ENCODE measurements at places on chromosomes 4 and X. TPM values are rescaled to one million over a fixed set of nuclear protein-coding genes. Genes with fewer than 3 reads are reported as not detected.

CDS1 gene
- total RNA-seq = 37.3 TPM

MAGIX gene
- total RNA-seq = 28.8 TPM

PABPC4L gene
- not detected for total RNA-seq

CITED1 gene
- total RNA-seq = not detected

DCAF16 gene
- 23.3 TPM for total RNA-seq

GAGE13 gene
- not detected for total RNA-seq

LGI2 gene
- 0.32 TPM for total RNA-seq

RAPGEF2 gene
- total RNA-seq = 23.3 TPM

GLA gene
- total RNA-seq = 20.8 TPM

TEX13C gene
- not detected for total RNA-seq

G3BP2 gene
- total RNA-seq = 110 TPM

ZNF157 gene
- not detected for total RNA-seq

NOX1 gene
- 21.0 TPM for total RNA-seq

FREM3 gene
- total RNA-seq = not detected

NCAPG gene
- not detected for total RNA-seq

F11 gene
- not detected for total RNA-seq

SMIM43 gene
- 0.27 TPM for total RNA-seq

FOXR2 gene
- total RNA-seq = not detected

GPR82 gene
- 0.41 TPM for total RNA-seq

PCDH10 gene
- total RNA-seq = 0.27 TPM

GAGE2A gene
- total RNA-seq = not detected

TECRL gene
- total RNA-seq = not detected

STOX2 gene
- 6.1 TPM for total RNA-seq

BRS3 gene
- total RNA-seq = not detected

RNF212 gene
- total RNA-seq = 9.1 TPM

RAB40A gene
- 1.4 TPM for total RNA-seq

FAM236B gene
- not detected for total RNA-seq

CENPVL2 gene
- not detected for total RNA-seq

SATL1 gene
- not detected for total RNA-seq

CASP3 gene
- 37.0 TPM for total RNA-seq

STARD8 gene
- 0.60 TPM for total RNA-seq

IBSP gene
- total RNA-seq = not detected

RBM47 gene
- 619 TPM for total RNA-seq

CHST7 gene
- 10.3 TPM for total RNA-seq

CXCR3 gene
- total RNA-seq = 1.3 TPM

CSN1S1 gene
- total RNA-seq = not detected

CLIC2 gene
- 0.75 TPM for total RNA-seq

FMR1 gene
- 42.2 TPM for total RNA-seq

PPEF2 gene
- not detected for total RNA-seq

AGTR2 gene
- not detected for total RNA-seq

DCHS2 gene
- 20.6 TPM for total RNA-seq

TLR10 gene
- total RNA-seq = not detected

PTCHD1 gene
- total RNA-seq = 3.4 TPM

FMR1NB gene
- total RNA-seq = not detected

GABRQ gene
- not detected for total RNA-seq

MAGEA2B gene
- not detected for total RNA-seq

PLP2 gene
- 49.7 TPM for total RNA-seq
